T-helper 17 cell (primary cell): ENCODE measurements at places on chromosomes 12 and 14. TPM values are rescaled to one million over a fixed set of nuclear protein-coding genes. Genes with fewer than 3 reads are reported as not detected.

Gene GPR137C
- total RNA-seq = 0.37 TPM

Gene OR6C6
- not detected for total RNA-seq

Gene ADCY6
- total RNA-seq = 0.42 TPM

DNA sequence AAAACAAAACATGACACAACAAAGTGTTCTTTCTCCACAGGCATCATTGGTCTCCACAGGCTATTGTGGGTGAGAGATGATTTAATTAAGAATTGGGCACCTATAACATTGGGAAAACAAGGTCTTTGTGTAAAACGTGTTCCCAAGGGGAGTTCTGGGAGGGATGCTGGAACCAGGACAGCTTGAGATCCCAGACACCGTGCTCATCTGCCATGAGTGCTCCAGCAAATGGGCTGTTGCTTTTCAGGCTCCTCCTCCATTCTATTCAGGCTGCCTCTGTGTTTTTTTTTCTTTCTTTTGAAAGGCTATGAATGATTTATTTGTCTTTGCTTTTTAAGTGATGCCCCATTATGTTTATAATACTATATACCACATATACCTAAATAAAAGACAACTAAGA lies 122.4 kb downstream of the DACT1 start:
- DNase-seq = no peak

GRCh38 chr12:72406111-72406510 lies 133.9 kb downstream of the TRHDE start:
- no peak for DNase-seq

- DNase-seq = no peak
Observed at GRCh38 chr12:9365296-9365695, 157.1 kb upstream of the PZP start.

DNA sequence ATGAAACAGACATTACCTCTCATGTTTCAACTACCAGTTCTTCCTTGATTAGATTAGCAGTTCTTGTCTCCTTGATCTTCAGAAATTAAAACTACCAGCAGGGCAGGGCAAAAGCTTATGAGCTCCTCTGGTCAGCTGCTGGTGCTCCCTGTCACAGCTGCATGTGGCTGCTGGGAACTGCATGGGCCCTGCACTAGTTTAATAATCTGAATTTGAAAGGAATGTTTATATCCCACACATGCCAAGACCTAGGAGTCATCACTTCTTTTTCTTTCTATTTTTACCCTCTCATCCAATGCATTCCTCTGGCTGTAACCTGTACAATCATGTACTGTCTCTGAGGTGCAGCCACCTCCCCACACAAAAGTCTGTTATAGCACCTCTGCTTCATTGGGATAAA lies 73.9 kb downstream of the ARMH4 start:
- DNase-seq = no peak

- no peak for DNase-seq
Observed at GRCh38 chr12:60269611-60270269, 673.9 kb downstream of the SLC16A7 start.

DNA sequence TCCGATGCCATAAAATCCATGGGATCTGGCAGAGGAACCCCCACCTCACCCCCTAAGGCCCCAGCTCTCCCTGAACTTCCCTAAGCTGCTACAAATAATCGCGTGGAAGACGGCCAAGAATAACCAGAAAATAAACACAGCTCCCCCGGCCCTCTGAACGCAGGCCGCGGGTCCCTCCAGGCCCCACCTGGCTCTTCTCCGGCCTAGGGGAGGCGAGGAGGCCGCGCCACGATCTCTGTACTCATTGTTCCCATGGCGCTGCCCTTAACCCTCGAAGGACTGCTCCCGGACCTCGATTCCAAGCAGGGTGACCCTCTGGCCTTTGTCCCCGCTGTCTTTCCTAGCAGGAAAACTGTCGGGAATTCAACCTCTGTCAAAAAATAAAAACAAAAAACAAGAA lies 33.9 kb upstream of the TBX5 start:
- DNase-seq = no peak

- no peak for DNase-seq
Observed at GRCh38 chr12:93680006-93680405, 2.8 kb downstream of the CRADD start.
